Astrocyte of the hippocampus (primary cell): ENCODE measurements at places on chromosomes 3 and 15.
A peak's percentile ranks its signal among the peaks of the same experiment; 100 is the strongest.

GRCh38 chr15:93454788-93455187 lies 365.8 kb upstream of the RGMA start:
- DNase-seq: no peak

- peak; percentile 98 for DNase-seq
Observed at GRCh38 chr15:62060113-62060895, at the start of gene VPS13C. Gene VPS13C (minus strand): TSS chr15:62060447. CDS start chr15:62060374, 73 bp downstream.

DNA sequence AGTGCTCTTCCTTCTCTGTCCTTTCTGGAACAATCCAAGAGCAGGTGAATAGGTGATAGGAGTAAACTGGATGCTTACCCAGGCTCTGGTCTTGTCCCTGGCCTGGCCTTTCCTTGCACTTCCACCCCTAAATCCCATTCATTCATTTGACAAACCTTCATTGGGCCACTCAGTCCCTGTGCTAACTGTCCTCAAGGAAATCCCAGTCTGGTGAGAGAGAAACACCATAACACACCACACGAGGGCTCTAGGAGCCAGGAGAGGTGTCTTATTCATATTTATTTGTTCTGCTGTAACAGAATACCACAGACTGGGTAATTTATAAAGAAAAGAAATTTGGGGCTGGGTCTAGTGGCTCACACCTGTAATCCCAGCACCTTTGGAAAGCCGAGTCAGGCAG lies 22.8 kb downstream of the EFCC1 start:
- DNase-seq: no peak

DNA sequence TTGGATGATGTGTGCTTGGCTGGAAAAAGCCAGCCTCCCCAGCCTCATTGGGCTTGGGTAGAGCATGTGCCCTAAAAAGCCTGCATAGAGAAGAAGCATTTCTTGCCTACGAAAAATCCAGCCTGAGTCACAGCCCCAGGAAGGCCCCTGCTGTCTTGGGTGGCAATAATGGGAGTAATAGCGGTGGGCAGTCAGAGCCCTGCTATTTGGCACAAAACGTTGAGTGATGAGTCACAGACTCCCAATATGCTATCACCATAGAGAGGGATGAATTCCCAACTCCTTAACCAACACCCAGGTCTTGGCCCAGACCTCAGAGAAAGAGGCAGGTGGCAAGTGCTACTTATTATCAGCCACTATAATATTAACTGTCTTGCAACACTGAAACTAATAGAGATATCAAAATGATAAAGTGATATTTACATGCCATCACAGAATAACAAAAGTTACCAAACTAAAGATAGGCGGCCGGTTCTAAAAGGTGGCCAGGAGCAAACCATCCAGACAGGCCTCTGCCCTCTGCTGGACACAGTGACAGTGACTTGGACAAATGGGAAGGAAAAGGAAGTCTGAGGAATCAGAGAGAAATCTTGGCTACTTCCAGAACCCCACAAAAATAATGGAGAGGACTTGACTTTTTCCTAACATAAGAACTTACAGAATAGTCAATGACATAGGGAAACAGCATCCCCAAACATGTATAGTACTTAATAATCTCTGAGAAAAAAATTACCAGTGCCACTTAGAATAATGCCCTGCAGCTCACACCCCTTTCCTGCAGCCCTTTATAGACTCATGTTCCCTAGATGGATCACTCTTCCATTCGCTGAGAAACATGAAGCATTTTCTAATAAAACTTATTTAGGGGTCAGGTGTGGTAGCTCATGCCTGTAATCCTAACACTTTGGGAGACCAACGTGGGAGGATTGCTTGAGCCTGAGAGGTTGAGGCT lies 51.9 kb upstream of the MUC13 start:
- DNase-seq: peak; percentile 92

- DNase-seq: peak; percentile 86
Observed at GRCh38 chr3:156615592-156616173, 58.7 kb upstream of the TIPARP start.
